ENCODE measurements at places on chromosomes 6 and 20.
A peak's percentile ranks its signal among the peaks of the same experiment; 100 is the strongest.

DNA sequence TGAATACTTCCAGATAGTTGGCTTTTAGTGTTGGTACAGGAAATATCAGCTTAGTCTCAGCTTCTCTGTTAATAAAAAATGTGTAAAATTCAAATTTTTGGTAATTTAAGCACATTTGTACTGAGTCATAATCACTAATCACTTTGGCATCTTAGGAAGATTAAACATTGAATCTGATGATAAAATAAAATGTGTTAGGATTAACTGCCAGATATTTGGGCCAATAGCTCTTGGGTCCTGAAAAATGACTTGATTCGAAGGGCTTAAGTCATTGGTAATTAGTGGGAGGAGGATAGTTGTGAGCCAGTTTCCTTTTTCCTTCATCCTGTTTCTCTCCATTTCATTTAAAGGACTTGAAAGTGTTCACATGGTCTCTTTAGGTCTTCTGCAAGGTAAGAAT, 426.1 kb downstream of the RFPL4B start:
- no peak for DNase-seq

DNA sequence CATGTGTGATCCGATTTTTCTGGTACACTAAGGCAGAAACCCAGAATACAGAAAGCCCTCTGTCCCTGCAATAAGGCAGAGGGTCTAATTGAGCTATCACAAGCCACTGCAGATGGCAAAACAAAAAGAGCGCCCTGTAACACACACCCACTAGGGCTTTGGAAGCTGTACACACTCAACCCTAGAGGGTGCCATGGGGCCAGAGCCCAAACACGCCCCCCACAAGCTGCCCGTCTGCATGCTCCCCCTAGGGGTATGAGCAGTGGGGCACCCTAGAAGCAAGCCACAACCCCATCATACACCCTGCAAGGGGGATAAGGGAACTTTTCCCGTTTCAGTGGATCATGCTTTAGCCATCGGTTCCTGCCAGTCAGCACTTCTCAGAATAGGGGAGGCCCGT, 62.2 kb upstream of the PDE10A start:
- DNase-seq: peak; percentile 32

DNA sequence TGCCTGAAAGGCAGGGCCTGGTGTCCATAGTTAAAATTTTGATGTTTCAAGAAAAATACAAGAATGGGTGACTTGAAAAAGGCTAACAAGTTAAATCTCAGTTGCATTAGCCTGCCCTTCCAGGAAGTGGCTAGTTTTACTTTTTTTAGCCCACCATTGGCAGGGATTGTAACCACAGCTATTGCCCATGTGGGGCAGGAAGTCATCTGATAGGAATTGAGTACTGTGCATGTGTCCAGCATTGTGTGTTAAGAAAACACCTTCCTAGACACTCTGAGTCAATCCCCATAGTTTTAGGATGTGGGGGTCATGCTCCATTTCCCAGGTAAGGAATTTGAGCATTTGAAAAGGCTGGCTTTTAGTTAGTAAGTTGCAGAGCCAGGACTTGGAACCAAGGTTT, 26.9 kb downstream of the LYRM2 start:
- no peak for DNase-seq

DNA sequence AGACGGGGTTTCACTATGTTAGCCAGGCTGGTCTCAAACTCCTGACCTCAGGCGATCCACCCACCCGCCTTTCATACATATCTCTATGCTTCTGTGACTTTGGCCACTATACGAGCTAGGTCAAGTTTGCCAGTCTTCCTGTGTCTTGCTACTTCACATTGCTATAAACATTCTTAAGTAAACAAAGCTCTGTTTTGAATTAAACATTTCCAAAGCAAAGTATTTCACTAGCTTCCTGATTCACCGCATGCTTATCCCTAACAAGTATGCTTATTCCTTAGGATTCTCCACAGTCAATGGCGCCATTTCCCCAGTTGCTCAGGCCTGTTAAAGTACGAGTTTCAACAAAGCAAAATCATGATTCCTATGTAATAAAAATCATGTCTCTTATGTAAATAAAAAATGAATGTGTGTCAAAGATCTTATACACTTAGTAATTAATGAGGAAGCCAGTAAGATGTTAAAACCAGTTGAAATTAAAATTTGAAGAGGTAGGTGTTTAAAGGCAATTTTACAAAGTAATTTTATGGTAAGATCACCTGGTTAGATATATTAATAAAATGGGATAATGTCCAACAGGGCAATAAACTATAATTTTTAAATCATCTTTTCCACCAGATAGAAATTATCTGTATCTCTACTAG, 88.5 kb downstream of the PRKN start:
- no peak for DNase-seq

Measured in NB4 (cell line).